Mesendoderm (in vitro differentiated cells): ENCODE measurements at places on chromosomes 1 and 21.

DNA sequence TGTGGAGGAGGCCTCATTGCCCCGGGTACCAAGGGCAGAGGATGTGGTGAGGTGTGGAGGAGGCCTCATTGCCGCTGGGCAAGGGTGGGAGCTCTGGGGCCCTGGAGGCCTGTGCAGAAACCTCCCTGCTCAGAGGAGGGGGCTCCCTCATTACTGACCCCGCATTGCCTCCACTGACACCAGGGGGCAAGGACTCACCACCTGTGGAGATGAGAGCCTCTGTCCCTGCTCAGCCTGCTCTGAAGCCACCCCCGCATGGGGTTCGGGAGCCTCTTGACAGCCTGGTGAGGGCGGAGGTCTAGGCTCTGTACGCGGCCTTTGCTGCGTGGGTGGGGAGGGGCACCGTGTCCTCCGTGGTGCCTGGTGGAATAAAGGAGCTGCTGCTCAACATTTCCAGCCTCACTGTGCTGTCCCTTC, 95.0 kb upstream of the COL6A1 start:
- no peak for DNase-seq

- no peak for DNase-seq
These were observed 35.7 kb upstream of the MAGOH start for GRCh38 chr1:53274026-53274425.

DNA sequence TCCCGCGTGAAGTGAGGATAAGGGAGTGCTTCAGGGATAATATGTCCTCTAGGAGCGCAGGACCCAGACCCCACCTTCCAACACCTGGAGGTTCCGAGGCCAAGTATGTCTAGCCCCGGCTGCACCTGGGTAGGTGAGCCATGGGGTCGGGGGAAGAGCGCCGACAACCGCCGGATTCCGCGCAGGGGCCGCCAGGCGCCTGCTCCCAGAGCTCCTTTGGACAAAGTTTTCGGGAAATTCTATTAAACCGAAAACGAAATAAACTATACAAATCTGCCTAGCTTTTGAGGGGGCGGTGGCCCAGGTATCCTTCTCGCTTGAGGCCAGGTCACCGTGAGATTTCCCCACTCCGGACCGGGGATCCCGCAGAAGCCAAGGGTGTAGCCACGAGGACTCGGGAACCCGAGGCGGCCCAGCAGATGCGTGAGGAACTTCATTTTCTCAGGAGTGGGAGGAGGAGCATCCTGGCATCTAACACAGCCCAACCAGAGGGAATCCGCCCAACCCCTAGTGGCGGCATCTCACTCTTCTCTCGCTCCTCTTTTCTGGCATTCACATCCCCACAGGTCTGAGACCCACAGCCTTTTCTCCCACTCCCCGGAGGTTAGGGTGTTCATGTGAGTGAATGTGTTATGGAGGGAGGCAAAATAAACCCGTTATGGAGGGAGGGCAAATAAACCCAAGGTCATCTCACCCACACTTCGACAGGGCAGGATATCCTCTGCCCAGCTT, 2.3 kb upstream of the DMRTA2 start:
- DNase-seq: peak; percentile 75

DNA sequence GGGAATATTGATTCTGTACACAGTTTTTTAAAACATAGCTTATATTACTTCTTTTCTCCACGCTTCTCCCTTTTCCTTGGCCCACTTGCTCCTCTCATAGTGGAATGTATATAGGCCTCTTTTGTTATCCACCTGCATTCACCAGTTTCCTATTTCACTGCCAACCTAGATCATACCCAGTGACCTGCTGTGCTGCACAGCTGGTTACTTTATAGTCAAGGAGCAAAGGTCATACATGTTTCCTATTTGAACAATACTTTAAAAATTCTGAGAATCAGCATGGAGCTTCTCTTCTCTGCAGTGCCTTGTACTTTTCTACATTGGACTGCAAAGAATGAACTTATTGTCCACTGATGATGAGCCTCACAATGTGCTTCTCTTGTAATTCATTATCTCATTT, 4.3 kb upstream of the SLC35D1 start:
- DNase-seq: no peak

DNA sequence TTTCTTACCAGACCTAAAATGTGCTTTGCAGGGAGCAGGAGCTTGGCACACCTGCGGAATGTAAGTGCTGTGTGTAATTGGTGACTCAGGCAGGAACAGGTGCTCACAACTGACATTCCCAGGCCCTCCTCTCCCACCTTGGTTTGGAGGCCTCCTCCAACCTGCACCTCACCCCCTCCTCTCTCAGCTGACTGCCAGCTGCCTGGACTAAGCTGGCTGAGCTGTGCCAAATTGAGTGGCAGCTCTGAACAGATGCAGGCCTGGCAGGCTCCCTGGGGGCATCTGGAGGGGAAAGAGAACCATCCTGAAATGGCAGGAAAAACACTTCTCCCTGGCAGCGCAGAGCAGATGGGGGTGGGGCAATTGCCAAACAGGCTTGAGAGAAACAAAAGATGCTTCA, 91.7 kb upstream of the PGBD5 start:
- DNase-seq: no peak

- peak; percentile 19 for DNase-seq
These were observed 1.7 kb upstream of the NADK start for GRCh38 chr1:1779691-1780597.

DNA sequence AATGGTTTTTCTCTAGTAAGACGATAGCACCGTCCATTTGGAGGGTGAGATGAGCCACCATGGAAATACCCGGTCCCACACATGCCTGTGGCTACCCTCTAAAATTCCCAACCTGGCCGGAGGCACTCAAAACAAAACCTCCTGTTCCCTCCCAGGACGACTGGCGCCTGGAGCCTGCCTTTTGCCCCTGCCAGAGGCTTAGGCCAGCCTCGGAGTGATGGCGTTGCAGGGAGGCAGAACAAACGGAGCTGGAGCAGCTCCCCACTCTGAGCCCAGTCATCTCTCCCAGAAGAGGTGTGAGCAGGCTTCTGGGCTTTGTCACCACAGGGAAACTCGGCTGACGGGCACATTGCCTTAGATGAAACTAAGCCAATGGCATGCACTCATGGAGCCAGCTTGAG, 213.7 kb upstream of the HOOK1 start:
- no peak for DNase-seq
